Stimulated activated CD4-positive, alpha-beta T cell treated with anti-CD3 and anti-CD28 coated beads, Interleukin-4, amount 100 ng/mL, for 4 hours (primary cell): ENCODE measurements at places on chromosomes 12 and 14.

DNA sequence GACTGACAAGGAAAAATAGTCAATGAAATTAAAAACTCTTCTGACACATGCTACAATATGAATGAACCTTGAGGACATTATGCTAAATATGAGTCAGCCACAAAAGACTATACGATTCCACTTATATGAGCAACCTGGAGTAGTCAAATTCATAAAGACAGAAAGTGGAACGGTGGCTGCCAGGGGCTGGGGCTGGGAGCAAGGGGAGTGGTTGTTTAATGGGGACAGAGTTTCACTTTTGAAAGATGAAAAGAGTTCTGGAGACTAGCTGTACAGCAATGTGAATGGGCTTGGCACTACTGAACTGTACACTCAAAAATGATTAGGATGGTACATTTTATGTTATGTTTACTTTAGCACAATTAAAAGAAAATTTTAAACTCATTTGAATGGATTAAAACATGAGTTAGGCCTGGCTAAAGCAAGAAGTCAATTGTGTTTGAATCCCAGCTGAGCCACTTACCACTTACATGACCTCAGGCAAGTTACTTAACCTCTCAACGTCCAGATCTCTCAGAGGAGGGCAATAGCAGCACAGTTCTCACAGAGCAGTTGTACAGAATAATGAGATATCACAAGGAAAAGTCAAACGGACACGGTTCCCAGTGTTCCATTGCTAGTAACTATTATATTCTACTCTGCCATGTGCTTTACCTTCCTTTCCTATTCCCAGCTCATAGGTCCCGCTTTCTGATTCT is 102.5 kb downstream of the SPTSSA start:
- no peak for DNase-seq

DNA sequence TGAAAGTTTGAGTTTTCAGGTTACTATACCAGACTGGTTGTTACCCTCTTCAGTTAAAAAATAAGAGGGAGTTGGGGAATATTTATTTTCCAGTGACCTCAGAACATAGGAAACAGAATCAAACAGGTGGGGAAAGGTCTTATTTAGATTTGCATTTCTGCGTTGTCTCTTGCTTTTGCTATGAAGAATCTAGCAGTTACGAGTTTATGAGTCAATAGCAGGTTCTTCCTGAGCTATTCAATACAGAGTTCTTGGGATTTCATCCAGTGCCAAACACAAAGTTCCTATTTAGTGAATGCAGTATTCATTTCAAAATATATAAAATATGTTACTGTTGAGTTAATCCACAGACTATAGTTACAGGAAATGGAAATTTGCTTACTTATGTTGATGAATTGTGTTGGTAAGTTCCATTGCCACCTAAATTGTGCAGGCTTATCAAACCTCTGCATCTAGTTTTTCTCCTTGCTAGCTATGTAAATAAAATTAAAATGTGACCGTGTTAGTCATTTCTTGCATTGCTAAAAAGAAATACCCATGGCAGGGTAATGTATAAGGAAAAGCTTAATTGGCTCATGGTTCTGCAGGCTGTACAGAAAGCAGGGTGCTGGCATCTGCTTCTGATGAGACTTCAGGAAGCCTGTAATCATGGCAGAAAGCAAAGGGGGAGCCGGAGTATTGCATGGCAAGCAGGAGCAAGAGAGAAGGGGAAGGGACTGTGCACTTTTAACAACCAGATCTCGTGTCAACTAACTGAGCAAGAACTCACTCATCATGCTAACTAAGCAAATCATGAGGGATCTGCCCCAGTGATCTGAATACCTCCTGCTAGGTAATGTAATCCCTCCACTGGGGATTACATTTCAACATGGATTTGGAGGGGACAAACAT is 110.2 kb downstream of the KTN1 start:
- DNase-seq, result no peak

- no peak for DNase-seq
Measured at GRCh38 chr14:73402579-73402978, 55.8 kb downstream of the NUMB start.

GRCh38 chr12:111271674-111272418 is 97.0 kb downstream of the PHETA1 start:
- DNase-seq, result no peak

DNA sequence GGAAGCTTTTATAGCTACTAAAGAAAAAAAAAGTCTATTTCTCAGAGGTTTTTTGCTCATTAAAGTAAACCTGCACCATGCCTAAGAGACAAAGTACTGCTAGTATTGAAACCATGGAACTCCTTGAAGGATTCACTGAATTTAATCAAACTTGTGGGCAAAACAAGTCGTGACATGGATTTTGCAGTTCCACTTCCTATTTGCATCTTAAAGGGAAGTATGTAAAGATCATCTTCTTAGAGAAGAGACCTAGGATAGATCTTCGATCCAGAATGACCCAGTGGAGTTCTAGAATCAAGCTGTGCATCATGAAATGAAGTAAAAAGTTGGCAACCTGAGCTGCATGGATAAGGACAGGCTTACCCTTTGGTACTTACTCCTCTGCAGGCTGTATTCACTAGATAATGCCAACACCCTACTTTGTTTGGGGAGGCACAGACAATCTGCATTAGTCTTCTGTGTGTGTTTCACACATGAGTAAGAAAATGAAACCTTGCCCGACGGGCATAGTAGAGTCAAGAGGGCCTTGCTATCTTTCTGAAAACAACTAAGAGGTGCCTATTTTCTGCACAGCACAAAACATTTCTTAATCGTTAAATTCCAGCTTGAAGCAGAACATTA is 1.9 kb downstream of the GNG2 start:
- no peak for DNase-seq

- DNase-seq, result no peak
Measured at GRCh38 chr12:49502590-49502989, 36.2 kb upstream of the KCNH3 start.

DNA sequence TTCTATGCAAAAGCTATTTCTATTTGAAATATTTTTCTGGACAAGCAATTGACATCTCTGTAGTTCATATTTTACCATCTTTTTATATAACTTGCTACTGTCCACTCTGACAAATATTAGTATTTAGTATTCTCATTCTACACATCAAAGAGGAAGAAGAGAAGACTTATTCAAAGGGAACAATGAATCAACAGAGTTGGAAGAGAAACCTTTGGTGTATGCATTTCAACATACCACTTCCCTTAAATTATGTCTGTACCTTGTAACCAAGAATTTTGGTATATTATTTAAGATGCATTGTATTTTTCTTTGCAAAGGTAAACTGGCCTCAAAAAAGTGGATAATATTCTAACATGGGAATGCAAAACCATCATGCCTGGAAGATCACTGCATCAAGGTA is 72.1 kb upstream of the DUSP6 start:
- no peak for DNase-seq

DNA sequence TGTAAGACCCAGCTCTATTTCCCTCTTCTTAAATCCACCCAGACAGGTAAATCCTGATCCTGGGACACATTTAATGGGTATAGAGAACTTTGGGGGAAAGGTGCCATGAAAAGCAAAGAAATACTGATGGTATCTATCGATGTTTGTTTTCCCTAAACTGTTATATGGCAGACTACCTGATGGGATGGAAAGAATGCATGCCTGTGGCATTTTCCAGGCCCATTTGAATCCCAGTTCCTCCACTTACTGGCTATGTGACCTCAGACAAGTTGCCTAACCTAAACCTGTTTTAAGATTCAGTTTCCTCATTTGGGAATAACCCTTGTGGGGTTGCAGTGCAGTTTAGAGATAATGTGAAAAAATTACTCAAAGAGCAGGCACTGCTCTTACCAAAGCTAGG is 404.5 kb downstream of the FUT8 start:
- no peak for DNase-seq

DNA sequence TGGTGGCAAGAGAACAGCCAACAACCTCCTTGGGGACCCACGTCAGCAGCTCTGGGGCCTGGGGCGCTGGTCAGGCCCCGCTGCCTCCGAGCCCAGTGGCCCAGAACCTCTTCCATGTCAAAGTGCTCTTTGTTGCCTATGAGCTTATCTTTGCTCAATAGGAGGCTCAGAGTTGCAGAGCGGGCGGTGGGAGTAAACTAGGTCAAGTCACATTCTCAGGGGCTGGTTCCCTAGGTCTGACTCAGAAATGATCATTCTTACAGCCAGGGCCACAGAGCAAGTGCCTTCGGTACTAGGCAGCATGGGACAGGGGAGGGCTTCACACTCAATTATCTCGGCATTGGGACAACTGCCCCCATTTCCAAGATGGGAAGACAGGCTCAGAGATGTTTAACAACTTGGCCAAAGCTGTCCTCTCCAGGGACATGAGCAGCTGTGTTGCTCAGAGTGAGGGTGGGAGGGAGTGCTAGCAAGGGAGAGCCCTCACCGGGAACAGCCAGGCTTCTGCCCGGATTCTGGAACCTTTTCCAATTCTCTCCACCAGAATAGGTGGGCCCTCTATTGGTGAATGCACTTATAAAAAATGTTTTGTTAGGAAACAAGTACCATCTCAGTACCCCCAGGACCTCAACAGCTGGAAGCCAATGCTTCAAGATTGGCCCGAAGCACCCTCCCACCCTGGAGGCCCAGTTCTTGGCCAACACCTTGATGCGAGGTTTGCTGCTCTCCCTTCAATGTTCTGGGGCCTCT is 11.9 kb downstream of the SLC25A29 start:
- DNase-seq, result no peak

DNA sequence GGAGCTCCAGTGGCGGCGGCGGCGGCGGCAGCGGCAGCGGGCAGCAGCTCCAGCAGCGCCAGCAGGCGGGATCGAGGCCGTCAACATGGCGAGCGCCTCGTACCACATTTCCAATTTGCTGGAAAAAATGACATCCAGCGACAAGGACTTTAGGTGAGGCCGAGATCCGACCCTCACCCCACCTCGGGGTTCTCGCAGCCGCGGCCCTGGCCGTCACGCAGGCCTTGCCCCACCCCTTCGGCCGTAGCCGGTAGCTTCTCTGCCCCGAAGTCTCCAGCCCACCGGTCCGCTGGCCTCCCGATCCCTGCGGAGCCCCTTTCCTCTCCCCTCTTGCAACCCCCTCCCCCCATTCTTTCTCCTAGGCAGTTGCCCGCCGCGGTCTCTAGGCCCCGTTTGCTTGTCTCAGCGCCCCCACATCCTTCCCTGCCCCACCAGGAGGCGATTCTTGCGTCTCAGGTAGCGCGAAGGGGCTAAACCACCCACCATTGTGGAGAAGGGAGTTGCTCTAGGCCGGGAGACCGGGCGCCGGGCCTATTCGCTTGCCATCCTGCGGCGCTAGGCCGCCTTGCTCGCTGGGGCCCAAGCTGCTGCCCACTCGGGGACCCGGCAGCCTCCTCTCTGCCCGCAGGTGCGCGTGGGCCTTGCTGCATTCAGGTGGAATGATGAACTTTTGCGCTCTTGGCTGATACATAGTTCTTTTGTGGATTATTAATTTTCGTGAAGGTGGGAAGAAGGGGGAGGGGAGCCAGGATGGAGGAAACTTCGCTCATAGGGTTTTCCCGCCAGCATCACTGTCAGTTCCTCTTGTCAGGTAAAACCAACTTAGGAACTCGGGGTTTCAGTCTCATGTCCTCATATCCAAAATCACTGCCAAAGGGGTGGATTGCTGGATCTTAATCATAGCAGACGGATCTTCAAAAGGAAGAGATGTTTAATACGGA is 745 bp downstream of the CAND1 start:
- peak; percentile 44 for DNase-seq

GRCh38 chr14:87278415-87278814 is 714.6 kb downstream of the GALC start:
- DNase-seq, result no peak

DNA sequence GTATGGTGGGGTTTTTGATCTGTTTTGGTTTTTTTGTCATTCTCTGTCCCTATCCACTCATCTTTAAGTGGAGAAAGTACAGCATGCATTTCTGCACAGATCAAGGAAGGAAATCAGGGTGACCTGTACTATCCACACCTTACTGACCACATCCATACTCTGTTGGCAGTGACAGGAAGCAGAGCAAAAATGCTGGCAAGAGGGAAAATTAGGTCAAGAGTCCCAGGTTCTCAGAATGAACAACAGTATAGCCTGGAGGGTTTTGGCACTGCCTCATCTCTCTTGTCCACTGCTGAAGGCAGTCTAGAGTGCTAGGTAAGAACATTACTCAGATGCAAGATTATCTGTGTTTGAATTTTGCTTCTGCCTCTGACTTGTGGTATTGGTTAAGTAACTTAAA is 70.7 kb downstream of the TAOK3 start:
- DNase-seq, result no peak

DNA sequence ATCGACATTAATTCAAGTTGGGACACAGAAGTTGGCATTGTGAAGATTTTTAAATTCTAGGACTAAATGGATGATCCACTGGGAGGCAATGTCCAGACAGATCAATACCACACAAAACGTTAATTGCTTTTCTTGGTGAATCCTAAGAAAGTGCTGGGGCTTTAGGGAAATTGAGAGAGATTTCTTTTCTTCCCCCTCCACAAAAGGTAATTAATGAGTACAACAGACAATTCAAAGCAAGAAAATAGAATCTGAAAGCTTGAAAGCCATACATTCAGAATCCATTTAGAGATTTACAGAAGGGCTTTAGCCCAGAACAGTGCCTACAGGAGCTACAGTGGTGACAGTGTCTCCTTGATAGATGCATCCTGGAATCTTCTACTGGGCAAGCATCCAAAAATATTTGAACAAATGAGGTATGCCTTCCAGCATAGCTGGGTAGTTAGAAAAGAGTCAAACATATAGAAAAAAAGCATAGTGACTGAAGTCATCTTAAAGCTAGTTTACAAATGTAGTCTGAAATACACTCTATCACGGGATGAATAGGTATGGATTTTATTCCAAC is 718.1 kb downstream of the DIO2 start:
- DNase-seq, result no peak

- DNase-seq, result no peak
Measured at GRCh38 chr12:63220921-63221320, 69.9 kb upstream of the AVPR1A start.

DNA sequence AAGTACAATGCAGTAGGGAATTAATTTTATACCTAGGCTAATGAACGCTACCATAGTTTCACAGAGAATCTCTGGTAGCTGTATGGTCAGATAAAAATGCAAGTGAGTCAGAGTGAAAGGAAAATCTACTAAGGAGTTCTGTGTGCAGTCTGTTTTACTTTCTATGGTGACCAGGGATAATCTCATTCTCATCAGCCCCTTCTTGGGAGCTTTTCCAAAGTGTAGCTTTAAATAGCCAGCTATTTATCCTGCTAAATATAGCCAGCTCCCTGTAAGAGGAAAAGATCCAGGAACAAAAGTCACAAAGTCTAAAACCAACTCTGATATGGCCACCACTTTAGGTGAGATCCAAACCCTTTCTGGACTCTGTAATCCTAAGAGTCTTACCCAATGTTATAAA is 75.5 kb downstream of the TMEM116 start:
- no peak for DNase-seq

- DNase-seq, result no peak
Measured at GRCh38 chr12:51818566-51819300, 29.8 kb downstream of the FIGNL2 start.

DNA sequence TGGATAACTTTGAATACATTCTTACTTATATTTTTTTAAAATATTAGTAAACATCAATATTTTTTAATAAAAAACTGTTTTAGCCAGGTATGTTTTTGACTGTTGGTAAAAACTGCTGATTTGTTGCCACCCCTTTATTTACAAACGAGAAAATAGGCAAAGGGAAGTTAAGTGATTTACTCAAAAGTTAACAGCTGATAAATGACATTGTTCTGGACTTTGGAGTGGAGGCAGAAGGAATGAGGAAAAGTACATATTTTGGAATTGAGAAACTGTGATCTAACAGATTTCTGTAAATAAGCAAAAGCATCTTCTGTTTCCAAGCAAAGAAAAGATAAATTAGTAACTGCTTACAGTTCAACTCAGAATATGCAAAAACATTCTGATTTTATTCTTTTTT is 4.5 kb downstream of the AP5M1 start:
- no peak for DNase-seq

GRCh38 chr12:11728154-11728755 is 78.8 kb downstream of the ETV6 start:
- no peak for DNase-seq

GRCh38 chr14:96400495-96400894 is 8.6 kb downstream of the AK7 start:
- no peak for DNase-seq
